ENCODE measurements at places on chromosomes 3 and 15.

DNA sequence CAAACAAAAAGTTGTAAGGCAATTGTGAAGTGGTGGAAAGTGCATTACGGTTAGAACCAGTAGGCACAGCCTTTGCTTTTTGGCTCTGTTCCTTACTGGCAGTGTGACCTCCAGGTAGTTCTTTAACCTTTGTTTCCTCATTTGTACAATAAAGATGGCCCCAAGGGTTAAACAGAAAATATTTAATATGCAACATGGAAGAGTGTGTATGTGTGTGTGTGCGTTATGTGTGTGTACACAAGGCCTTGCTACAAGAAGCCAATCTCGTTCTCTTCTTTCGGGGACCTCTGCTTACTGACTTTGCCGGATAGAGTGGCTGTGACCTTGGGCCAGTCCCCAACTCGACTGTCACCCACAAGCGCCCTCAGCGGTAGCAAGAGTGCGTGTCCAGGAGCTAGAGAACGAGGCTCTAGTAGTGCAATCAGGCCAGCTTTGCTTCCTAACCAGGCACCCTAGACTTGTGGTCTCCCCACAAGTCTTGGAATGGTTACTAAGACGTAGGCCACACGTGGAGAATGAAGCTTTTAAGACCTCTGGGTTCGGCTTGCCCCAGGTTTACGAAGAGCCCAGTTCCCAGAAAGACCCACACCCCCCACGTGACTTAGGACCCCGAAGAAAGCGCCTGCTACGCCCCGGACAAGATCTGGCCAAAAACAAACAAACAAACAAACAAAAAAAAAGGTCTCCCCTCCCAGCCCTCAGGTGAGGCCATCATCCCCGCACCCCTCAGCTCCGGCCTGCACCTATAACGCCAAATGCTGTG is 593 bp downstream of the CIAO2A start:
- DNase-seq, result peak; percentile 4

GRCh38 chr3:182869059-182869458 is 75.8 kb downstream of the ATP11B start:
- DNase-seq, result no peak

DNA sequence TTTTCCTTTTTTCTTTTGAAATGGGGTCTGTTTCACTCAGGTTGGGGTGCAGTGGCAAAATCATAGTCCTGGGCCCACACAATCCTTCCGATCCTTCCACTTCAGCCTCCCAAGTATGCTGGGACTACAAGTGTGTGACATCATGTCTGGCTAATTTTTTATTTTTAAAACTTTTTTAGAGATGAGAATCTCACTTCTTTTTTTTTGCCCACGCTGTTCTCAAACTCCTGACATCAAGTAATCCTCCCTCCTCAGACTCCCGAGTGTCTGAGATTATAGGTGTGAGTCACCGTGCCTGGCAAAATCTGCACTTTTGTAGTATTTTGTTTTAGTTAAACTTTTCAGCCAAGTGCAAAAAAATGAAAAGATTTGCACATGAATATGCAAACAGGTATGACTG is 171.0 kb downstream of the FNDC3B start:
- no peak for DNase-seq

DNA sequence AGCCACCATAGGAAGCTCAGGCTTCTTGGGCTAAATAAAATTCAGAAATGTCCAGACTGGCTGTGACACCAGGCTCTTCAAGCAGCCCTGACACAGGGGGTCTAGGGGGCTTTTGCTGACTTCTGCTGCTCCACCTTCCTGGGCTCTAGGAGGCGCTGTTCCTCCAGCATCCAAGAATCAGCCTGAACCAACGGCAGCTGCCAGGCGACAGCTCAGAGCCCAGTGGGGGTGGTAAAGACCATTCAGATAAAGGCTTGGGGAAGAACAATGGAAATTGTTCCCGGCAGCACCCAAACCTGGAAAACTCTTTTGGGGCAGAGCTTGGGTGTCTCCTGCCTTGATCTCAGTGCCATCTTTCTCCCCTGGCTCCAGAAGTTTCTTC is 21.6 kb upstream of the PSTPIP1 start:
- DNase-seq, result peak; percentile 31

- DNase-seq, result no peak
These were observed 175.4 kb downstream of the ANXA2 start for GRCh38 chr15:60222404-60222803.

- DNase-seq, result no peak
These were observed 51.2 kb upstream of the TNIK start for GRCh38 chr3:171511450-171511849.

- no peak for DNase-seq
These were observed 261.4 kb upstream of the GBE1 start for GRCh38 chr3:82022836-82023235.

DNA sequence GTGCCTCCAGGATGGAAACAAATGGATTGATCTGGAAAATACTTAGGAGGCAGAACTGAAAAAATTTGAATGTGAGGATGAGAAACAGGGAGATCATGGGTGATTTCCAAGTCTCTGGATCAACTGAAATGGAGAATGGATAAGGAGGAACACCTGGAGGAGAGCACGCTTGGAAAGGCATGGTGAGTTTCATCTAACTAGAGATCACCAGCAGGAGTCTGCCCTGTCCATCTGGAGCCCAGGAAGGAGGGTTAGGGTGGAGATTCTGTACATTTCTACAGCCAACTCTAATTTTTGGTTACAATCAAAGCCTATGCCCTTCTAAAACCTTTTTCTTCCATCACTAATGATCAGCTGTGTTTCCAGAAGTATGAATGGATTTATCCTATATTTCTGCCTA is 995.9 kb upstream of the CFAP20DC start:
- DNase-seq, result no peak

DNA sequence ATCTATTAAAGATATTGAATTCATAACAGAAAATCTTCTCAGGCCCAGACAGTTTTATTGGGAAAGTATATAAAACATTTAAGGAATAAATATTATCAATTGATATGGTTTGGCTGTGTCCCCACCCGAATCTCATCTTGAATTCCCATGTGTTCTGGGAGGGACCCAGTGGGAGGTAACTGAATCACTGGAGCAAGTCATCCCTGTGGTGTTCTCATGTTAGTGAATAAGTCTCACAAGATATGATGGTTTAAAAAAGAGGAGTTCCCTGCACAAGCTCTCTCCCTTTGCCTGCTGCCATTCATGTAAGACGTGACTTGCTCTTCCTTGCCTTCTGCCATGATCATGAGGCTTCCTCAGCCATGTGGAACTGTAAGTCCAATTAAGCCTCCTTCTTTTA is 160.5 kb downstream of the ANO10 start:
- no peak for DNase-seq

- DNase-seq, result no peak
These were observed 157.0 kb downstream of the FGF12 start for GRCh38 chr3:192570315-192570714.

GRCh38 chr3:130316169-130316568 is 29.3 kb upstream of the COL6A5 start:
- no peak for DNase-seq

- DNase-seq, result no peak
These were observed 157.6 kb downstream of the NFKBIZ start for GRCh38 chr3:102006812-102007485.

DNA sequence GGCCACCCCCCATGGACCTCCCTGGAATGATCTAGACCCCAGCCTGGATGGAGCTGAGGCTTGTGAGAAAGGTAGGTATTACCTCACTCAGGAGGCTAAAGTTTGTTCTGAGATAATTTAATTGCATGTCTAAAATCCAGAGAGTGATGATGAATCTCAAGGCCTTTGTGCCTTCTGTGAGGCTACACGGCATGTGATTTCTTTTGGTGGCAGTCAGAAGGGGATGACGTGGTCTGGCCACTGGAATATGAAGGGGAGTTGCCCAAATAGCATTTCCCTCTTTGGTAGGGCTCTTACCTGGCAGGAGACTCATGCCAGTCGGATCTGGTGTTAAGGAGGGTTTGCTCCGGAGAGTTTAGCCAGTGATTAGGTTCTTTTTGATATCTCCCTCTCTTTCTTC is 2.5 kb downstream of the BAHD1 start:
- DNase-seq, result no peak

- no peak for DNase-seq
These were observed 407.6 kb upstream of the PROK2 start for GRCh38 chr3:72192572-72192971.

- no peak for DNase-seq
These were observed 1.6 kb downstream of the OXTR start for GRCh38 chr3:8767667-8768363.

DNA sequence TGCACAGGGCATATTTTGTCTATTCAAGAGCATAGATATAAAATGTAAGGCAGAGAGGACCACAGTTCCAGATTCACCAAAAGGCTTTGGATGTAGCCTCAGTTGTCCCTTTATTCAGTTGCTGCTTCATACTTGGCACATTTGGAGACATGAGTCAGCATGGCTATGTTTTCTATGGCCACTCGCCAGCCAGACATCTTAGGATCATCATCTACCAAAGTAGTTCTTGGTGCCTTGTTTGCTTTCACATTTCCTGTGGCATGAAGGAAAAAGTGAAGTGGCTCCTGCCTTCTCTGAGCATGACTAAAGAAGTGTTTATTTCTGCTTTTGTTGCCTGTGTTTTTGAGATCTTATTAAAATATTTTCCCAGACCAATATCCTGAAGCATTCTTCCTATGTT is 7.2 kb downstream of the SUSD5 start:
- DNase-seq, result no peak

- no peak for DNase-seq
These were observed 283.2 kb downstream of the EPHB1 start for GRCh38 chr3:135078283-135078682.

DNA sequence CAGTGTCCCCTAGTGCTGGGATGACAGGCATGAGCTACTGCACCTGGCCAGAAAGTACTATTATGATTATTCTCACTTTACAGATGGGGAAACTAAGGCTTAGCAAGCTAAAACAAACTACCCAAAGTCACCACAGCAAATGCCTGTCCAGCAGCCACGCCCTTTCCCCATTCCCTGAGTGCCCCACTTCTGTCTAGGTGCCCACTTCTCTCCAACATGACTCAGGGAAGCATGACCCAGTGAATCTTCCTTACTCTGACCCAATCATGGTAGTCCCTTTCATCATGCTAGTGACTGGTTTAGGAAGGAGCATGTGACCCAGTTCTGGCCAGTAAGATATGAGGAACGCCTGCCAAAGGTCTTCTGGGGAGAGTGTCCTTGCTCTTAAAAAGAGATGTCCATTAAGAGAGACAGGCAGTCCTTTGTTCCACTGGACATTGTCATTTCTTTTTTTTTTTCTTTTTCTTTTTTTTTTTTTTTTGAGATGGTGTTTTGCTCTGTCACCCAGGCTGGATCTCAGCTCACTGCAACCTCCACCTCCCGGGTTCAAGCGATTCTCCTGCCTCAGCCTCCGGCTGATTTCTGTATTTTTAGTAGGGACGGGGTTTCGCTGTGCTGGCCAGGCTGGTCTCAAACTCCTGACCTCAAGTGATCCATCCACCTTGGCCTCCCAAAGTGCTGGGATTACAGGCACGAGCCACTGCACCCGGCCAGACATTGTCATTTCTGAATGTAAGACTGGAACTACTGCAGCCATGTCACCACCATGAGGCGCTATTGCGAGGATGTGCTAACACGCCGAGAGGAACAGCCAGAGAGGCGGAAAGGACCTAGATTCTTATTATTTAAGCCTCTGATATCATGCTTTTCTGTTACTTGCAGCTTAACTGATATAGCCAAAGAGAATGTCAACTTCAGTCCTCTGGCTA is 19.8 kb downstream of the MEGF11 start:
- DNase-seq, result no peak

GRCh38 chr15:90286678-90287077 is 21.2 kb downstream of the NGRN start:
- no peak for DNase-seq

DNA sequence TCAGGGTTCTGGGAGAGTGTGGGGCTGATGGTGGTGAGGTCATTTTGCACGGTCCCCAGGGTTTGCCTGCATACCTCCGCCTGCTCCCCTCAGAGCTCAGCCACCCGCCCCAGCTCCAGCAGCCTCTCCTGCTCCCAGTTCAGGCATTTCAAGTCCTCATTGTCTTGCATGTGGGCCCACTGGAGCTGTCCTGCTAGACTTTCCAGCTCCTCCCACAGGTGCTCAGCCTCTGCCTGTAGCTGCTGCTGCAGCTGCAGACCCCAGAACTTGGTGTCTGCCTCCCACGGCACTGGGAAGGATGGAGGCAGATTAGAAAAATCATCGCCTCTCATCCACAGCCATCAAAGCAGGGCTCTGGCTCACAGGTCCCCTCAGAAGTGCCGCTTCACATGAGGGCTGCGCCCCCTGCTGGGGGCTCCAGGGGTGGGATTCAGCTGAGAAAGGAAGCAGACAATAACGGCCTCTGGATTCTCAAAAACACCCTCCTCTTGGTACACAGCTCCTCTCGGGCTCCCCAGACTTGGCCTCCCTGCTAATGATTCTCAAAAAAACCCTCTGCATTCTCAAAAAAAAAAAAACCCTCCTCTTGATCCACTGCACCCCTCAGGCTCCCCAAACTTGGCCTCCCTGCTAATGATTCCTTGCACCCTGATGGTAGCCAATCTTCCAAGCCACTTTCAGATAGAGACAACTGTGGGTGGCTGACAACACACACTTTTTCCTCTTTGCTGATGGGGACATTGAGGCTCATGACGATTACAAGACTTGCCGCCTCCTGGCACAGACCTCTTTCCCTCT is 89.3 kb upstream of the C2CD4B start:
- peak; percentile 31 for DNase-seq

- DNase-seq, result no peak
These were observed 23.6 kb downstream of the KCNMB3 start for GRCh38 chr3:179227349-179227748.
